SK-MEL-5 (cell line): ENCODE measurements at places on chromosomes 11 and 22. TPM values are rescaled to one million over a fixed set of nuclear protein-coding genes. Genes with fewer than 3 reads are reported as not detected.

GRCh38 chr11:103798026-103798425 is 238.4 kb upstream of the DDI1 start:
- no peak for DNase-seq

GRCh38 chr11:70328556-70328955 is 58.1 kb downstream of the PPFIA1 start:
- no peak for DNase-seq

DNA sequence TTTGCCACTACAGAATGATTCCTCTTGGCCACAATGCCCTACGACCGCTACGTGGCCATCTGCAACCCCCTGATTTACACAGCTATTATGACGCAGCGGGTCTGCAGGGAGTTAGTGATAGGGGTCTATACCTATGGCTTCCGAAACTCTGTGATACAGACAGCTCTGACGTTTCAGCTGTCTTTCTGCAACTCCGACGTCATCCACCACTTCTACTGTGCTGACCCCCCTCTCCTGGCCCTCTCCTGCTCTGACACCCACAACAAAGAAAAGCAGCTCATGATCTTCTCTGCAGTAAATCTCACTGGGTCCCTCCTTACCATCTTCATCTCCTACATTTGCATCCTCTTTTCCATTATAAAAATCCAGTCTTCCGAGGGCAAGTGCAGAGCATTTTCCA is 52.3 kb upstream of the OR5P2 start:
- no peak for DNase-seq

- DNase-seq = no peak
Observed at GRCh38 chr11:61198361-61198760, 5.0 kb upstream of the PGA3 start.

- no peak for DNase-seq
Observed at GRCh38 chr11:111603611-111604130, 1.4 kb downstream of the SIK2 start.

DNA sequence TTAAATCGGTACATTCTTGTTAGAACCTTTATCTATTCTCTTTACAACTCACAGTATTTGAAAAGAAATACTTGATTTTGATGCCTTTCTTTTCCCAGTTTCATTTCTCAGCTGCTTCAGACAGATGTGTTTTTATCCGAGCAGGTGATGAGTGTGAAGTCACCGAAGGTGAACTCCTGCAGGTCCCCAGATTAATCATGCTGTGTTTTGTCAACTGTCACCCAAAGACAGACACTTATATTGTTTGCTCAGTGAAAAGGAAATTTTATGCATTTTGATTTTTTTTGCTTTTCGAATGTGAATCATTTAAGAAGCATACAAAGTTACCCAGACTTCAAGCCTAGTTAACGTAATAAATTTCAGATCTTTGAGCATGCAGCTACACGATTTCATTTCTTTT is 7.8 kb upstream of the TMPRSS13 start:
- DNase-seq = no peak

GRCh38 chr11:83427501-83427900 is 141.3 kb upstream of the CCDC90B start:
- DNase-seq = no peak

DNA sequence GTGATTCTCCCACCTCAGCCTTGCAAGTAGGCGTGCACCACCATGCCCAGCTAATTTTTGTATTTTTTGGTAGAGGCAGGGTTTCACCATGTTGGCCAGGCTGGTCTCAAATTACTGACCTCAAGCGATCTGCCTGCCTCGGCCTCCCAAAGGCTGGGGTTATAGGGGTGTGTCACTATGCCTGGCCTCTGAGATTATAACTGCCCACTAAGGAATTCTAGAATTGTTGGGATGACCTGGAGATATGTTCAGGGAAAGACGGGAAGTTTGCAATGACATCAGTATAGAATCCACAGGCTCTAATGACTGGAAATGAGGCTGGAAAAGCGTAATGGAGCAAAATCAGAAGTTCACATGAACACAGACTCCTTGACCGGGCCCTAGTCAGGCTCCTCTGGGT is 62.2 kb downstream of the CLMP start:
- no peak for DNase-seq

DNA sequence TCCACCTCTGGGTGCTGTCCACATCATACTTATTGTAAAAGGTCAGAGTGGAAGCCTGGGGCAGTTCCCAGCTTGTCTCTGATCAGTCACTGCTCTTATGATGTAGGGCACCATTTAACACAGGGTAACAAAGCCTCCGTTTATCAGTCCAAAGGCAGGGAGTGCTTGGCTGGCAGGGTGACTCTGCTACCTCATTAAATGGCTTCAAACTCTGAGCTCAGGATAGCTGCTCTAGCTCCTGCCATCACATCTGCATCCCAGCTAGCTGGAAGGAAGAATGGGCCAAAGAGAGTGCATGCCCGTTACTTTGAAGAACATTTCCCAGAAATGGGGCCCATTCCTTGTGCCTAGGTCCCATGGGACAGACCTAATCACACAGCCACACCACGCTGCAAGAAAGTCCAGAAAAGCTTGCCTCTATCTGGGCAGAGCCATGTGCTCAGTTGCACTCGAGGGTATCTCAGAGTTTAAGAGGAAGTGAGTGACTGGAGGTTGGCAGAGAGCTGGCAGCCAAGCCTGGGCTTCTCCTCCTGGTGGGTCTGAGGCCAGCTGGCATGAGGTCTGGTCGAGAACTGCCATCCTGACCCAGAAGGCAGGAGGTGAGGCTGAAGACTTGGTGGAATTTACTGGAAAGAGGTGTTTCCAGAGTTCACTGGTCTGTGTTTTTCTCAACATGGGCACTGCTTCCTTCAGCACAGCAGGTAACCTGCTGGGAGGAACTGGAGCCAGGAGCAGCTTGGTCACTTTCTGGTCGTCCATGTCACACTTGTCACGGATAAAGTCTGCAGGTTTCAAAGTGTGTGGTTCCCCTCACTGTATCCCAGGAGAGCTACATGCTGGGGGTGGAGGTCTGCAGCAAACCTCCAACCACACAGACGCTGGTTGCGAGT is 935.7 kb downstream of the BRD1 start:
- DNase-seq = peak; percentile 39

DNA sequence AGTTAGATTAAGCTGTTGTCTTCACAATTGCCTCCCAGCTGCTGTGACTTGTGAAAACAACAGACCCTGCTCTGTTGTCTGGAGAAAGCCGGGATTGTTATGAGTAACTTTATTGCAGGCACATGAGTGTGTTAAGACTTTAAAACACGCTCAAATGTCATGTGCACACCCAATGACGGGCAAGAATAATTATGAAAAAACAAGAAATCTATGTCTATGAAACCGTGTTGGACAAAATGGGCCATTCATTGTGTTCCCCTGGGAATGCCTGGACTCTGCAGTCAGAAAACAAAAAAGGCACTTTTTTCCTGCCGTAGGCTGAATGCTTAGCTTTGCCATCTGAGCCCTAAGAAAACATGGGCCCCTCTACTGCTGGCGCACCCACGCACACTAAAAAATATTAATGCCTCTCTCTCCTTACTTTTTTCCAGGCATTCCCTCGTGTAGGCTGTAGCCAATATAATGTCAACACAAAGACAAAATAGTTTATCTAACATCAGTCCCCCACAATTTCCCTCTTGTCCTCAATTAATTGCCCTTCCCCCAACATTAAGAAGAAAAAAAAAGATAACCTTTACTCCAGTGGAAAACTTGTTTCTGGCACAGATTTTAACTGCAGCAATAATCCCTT is 207.9 kb downstream of the SOX6 start:
- peak; percentile 100 for DNase-seq

DNA sequence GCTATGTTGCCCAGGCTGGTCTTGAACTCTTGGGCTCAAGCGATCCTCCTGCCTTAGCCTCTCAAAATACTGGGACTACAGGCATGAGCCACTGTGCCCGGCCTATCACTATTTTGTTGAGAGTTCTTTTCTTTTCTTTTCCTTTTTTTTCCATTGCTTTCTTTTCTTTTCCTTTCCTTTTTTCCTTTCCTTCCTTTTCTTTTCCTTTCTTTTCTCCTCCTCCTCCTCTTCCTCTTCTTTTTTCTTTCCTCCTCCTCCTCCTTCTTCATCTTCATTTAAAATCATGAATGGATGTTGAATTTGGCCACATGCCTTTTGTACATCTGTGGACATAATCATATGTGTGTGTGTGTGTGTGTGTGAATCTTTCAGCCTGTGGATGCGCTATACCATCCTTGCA is 25.7 kb upstream of the PRAME start:
- DNase-seq = no peak

GRCh38 chr11:64093233-64094039 is 57.7 kb downstream of the FLRT1 start:
- no peak for DNase-seq

- DNase-seq = no peak
Observed at GRCh38 chr22:44648821-44649565, 53.0 kb upstream of the PRR5 start.

DNA sequence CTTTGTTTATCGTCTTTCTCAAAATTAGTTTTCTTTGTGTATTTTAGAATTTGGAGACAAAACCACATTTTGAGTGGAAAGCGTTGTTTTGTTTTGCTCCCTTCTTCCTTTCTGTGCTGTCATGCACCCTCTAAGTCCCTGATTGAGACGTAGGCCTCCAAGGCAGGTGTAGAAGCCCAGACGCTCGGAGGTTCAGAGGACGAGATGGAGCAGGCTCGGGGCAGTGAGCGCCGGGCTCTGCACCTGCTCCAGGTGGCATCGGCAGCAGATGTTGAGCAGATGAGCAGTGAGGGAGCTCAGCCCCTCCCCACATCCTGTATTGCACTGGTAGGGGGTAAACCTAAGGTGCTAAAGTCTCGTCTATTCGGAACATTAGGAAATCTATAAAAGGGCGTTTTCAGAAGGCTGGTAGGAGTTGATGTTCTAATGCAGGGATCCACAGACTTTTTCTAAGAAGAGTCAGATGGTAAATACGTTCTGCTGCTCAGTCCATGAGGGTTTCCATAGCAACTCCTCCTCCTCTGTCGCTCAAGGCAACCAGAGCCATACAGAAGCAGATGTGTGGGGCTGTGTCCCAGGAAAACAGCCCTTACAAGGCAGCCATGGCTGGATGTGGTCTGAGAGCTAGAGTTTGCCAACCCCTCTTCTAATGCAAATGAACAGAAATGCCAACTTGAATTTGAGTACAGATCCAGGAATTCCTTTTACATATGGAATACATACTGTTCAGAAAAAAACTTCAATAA is 724.2 kb downstream of the BRD1 start:
- no peak for DNase-seq

GRCh38 chr11:23023319-23023718 is 163.0 kb upstream of the CCDC179 start:
- no peak for DNase-seq

DNA sequence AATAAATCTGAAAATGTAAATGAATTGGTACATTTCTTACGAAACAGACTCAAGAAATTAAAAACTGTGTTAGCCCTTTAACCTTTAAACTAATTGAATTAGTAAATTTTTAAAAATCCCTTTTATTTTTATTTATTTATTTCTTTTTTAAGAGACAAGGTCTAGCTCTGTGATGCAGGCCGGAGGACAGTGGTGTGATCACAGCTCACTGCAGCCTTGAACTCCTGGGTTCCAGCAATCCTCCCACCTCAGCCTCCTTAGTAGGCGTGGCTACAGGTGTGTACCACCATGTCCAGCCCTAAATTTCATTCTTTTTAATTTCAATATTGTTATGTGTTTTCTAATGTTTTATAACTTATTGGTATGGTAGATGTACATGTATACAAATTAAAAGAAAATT is 72.6 kb downstream of the MYEOV start:
- DNase-seq = no peak

GRCh38 chr22:43882122-43882767 is 9.6 kb downstream of the PNPLA5 start:
- no peak for DNase-seq

The STARD10 gene
- 62.8 and 65.4 TPM in 2 replicates for total RNA-seq

The C11orf65 gene
- total RNA-seq = 0.55 and 0.64 TPM in 2 replicates

The CRYAB gene
- total RNA-seq = 5.0 and 9.9 TPM in 2 replicates

The INCENP gene
- total RNA-seq = 54.5 and 61.8 TPM in 2 replicates

The RFPL2 gene
- 4.1 and 5.3 TPM in 2 replicates for total RNA-seq

The KCNK4 gene
- not detected in 2 replicates for total RNA-seq

The IL18BP gene
- total RNA-seq = 1.6 and 2.6 TPM in 2 replicates

The HTATIP2 gene
- 62.5 and 66.4 TPM in 2 replicates for total RNA-seq

The BIK gene
- 8.0 and 9.2 TPM in 2 replicates for total RNA-seq

The IL18 gene
- total RNA-seq = 0.71 and 1.3 TPM in 2 replicates

The POU2AF1 gene
- total RNA-seq = not detected in 2 replicates
